ENCODE measurements at places on chromosomes 11 and 22. TPM values are rescaled to one million over a fixed set of nuclear protein-coding genes. Genes with fewer than 3 reads are reported as not detected.

OR51E2 gene
- total RNA-seq, result 0.21 TPM

CDC45 gene
- total RNA-seq, result 59.6 TPM

CST6 gene
- total RNA-seq, result not detected

TIMP3 gene
- 35.4 TPM for total RNA-seq

DNA sequence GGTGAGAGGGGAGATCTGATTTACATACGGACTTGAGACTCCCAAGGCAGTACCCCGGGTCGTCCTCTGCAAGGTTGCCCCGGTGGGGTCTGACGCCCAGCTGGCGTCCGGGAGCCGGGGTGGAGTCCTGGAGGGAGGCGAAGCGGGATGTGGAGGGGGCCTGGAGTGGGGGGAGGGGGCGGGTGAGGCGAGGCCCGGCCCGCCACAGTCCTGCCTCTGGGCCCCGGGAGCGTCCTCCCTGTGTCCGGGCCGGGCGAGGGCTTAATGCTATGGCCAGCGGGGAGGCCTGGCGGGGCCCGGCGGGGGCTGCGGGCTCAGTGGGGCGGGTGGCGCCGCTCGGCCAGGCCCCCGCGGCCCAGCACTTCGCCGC is 2.4 kb upstream of the MYBPC3 start:
- DNase-seq, result no peak

- DNase-seq, result no peak
Observed at GRCh38 chr11:69981119-69981784, 96.9 kb upstream of the ANO1 start.

GRCh38 chr11:3001496-3001895 is 9.4 kb upstream of the NAP1L4 start:
- DNase-seq, result no peak

DNA sequence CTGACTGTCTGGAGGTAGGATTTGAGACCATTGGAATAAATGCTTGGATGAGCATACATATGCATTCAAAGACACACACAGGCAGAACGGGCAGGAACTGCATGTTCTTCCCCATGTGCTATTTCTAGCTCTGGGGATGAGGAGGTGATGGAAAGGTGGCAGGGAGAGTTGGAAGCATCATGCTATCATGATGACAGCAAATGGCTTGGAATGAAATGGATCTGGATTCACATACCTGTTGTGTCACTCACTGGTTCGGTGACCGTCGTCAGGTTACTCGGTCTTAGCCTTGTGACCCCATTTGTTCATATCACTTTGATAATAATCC is 627.9 kb upstream of the KIRREL3 start:
- no peak for DNase-seq

GRCh38 chr11:45155058-45155551 is 8.7 kb downstream of the PRDM11 start:
- no peak for DNase-seq

DNA sequence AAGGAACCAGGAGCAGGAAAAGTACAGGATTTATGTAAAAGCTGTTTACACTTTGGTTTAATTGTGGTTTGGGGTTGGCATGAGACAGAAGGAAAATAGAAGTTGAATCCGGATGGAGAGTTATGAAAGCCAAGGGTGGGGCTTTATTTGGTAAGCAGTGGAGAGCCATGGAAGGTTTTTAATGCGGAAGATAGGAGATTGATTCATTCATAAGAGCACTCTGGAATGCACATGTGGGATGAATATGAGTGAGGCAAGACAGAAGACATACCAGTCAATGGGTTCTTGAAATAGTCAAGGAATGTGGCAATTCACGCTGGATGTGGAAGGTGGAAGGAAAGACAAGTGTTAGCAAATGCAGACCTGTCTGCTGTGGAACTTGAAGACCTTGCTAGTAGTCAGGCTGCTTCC is 9.3 kb upstream of the GLB1L3 start:
- DNase-seq, result peak; percentile 61

DNA sequence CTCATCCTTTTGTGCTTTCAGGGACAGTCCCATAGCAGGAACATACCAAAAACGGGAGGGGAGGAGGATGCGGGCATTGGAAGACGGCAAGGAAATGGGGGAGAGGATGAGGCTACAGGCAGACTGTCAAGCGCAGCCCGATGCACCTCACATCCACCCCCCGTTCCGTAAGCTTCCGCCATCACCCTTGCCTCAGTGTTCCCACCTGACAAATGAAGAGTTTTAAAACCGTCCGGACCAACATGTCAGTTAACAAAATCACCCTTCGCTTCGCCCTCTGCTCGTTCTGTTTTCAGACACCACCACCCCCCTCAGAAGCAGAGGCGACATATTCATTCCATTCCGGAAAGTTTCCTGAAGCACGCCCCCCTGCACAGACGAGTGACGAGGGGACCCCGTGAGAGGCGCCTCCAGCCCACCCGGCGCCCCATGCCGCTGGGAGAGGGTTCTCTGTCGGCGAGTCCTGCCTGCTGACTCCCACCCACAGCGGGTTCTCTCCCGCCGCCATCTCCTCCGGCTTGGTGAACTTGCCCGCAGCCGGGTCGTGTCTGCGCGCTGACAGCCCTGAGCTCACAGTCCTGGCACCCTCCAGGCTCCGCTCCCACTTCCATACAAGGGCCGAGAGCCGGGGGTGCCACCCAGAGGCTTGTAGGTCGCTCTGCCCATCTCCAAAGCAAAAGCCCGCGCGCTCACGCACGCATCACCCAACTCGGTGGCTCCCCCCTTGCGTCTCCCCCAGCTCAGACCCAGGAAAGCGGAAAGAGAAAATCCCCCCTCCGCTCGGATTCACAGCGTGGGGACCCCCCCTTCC is 1.5 kb downstream of the IGSF9B start:
- no peak for DNase-seq

DNA sequence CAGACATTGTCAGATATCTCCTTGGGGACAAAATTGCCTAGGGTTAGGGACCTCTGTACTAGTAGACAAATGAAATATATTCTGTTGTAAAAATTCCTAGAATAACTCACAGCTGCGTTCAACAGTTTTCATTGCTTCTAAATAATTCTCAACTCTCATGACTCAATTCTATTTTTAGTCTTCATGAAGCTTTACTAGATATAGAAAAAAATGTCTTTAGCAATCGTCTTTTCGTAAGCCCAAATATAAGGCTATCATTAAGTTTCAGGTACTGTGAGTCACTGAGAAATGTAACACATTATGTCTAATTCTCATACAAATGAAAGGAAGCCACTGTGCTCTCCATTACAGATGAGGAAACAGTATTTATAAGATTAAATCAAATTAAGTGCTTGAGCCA is 6.4 kb downstream of the MMP12 start:
- no peak for DNase-seq

DNA sequence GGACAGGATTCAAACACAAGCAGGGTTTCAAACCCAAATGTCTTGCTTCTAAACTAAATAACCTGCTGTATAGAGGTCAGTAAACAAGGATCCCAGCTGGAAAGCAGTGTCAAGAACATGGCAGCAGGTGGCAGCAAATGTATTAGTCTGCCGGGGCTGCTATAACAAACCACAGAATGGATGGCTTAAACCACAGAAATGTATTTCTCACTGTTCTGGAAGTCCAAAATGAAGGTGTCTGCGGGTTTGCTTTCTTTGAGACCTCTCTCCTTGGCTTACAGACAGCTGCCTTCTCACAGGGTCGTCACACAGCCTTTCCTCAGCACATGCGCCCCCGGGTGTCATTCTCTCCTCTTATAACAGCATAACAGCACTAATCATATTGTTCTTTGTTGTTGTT is 65.1 kb upstream of the LRRC55 start:
- DNase-seq, result no peak

DNA sequence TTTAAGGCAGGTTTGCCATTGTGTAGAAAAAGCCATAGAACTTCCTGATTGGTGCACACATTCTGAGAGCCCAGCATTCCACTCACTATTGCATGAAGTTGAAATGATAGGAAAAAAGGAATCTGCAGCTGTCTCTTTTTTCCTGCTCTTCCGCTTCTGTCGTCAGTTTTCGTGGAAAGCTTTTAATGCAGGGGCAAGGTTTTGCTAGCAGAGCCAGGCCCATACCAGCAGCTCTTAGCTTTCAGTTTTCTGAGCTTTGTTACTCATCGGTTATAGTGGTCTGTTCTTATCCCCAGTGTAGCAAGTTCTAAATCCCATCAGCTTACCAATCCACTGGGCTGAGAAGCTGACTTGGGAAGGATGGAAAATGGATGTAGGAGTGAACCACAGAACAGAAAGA is 162.9 kb upstream of the TTC12 start:
- DNase-seq, result no peak

GRCh38 chr22:38733329-38733723 is 22.5 kb downstream of the SUN2 start:
- no peak for DNase-seq

- DNase-seq, result no peak
Observed at GRCh38 chr11:64157631-64158394, 8.1 kb downstream of the MACROD1 start.

DNA sequence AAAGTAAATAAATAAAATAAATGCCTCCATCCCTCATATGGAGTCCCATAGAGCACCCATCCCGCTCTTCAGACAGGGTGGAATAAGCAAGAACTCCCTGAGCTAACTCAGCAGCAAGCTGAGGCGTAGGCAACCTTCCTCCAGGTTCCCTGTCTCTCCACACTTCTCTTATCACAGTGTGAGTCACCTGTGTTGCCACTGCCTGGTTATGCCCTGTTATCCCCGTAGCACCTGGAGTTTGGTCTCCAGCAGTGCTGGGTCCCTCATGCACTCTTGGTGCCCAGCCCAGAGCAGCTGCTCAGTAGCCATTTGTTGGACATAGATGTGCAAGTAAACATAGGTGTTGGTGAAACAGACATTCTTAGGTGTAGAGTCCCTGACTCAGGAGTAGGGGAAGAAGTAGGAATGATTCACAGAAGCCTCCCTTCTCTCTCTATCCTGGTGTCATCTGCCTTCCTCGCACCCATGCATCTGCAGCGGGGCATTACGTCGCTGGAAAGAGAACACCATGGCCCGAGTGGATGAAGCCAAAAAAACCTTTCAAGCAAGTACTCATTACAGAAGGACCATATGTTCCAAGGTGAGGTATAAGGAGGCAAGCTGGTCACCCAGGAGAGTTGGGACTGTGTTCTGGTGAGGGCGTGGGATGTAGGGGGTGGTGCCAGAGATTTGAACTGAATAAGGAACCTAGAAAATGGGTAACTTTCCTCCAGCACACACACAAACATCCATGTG is 56.0 kb downstream of the PISD start:
- DNase-seq, result no peak

GRCh38 chr11:27945348-27945747 is 162.6 kb downstream of the KIF18A start:
- no peak for DNase-seq

DNA sequence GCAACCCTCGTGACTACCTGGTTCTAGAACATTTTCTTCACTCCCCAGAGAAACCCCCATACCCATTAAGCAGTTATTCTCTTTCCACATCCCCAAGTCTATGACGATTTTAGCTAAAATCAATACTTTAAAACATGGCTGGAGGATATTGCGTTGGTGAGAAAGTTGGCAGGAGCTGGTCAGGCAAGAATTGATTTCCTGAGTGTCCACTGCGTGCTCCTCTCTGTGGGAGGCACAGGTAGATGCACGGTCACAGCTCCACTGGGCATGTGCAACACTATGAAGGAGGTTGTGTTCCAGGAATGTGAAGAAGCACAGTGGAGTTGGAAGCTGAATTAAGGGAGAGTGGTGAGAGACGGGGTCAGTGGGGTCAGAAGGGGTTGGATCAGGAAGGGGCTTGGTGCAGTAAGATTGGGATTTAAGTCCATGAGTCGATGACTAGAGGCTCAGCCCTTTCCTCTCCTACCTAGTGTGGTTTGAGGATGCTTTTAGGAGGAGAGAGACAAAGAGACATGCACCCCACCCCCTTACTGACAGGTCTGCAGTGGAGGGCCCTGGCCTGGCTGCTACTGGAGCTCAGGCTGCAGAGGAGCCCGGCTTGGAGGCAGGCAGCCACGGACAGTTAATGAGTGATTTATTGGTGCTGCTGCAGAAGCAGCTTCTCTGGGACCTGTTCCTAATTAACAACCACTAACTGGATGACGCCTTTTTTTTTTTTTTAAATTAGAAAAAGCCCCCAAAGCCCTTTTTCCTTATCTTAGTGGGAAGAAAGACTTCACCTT is 395.6 kb downstream of the TENM4 start:
- no peak for DNase-seq

DNA sequence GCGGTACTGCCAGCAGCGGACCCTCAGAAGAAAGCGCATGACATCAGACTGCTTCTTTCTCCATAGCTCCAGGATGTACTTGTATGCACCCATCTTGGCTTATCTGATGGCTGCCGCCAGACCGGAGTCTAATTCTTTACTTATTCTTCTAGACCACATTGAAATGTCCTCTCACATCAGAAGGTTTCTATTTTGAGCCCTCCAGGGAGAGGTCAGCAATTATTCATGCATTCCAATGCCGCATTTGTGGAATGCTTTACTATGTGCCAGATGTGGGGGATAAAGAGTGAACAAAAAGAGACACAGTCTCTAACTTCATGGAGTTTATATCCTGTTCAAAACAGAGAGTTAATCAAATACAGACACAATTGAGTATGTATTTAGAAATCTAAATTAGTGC is 230.1 kb downstream of the MIAT start:
- DNase-seq, result peak; percentile 68

DNA sequence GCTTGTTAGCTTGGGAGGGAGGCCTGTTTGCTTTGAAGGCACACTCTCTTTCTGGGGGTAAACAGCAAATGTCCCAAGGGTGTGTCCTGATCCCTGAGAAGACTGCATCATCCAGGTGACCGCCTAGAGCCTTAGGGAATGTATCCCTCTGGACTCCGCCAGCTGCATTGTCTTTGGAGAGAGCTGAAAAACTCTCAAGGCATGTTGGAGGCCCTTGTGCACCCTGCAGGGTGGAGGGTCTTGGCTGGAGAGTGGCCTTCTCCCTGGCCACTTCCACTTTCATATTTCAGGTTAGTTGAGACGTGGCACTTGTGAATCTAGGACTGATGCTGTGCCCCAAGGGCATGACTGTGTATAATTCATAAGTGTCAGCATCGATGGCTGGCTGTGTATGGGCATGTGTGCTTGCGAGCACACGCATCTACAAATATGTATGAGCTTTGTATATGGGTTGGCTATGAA is 70.6 kb downstream of the ZBTB16 start:
- no peak for DNase-seq

DNA sequence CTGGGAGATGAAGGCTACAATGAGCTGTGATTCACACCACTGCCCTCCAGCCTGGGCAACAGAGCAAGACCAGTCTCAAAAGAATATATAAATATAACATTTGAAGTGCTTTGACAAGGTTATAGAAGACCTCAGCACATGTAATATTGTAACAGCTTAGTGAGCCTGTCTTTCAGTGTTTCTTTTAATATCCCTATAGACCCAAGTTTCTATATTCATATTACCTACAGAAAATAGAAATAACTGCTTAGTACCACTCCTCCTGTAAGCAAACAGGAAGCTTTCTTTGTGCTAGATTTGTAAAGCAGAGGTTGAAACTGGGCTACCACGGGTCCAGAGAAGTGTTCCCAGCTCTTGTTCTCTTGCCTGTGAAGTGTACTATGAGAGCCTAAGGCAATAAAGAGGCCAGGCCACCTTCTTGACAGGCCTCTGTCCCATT is 68.2 kb downstream of the PPP2R1B start:
- DNase-seq, result no peak

DNA sequence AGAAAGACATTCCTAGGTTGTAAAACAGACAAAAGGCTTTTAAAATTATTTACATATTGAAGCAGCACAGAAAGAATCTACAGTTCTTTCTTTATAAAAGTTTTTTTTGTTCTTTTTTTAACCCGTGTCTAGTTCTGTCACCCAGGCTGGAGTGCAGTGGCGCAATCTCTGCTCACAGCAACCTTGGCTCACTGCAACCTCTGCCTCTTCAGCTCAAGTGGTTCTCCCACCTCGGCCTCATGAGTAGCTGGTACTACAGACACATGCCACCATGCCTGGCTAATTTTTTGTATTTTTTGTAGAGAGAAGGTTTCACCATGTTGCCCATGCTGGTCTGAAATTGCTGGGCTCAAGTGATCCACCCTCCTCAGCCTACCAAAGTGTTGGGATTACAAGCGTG is 3.8 kb upstream of the INCENP start:
- no peak for DNase-seq
